Breast epithelium (tissue), 4 donors: ENCODE measurements at places on chromosomes 6 and 20. TPM values are rescaled to one million over a fixed set of nuclear protein-coding genes. Genes with fewer than 3 reads are reported as not detected.

DNA sequence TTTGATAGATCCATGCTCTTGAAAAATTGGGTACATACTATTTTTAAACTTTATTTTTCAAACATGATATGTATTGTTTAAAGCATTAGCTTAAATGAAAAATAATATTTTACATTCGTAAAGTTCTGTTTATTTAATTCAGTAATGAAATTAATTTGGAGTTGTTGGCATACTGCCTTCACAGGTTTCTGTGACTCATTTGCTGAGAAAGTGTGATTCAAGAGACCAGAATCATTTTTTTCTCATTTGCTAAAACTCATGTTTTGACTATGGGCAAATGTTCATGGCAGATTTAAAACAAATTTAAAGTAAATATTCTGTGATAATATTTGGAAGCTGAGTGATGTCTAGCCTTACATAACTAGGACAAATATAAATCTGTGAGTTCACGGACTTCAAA, 230.4 kb downstream of the BCKDHB start:
- no peak for DNase-seq

GRCh38 chr6:4041480-4041879, 37.5 kb downstream of the FAM217A start:
- DNase-seq, result no peak

The ORC3 gene
- total RNA-seq, result 32.6 TPM

The CDK5RAP1 gene
- total RNA-seq, result 21.8 TPM

The LY6G6C gene
- total RNA-seq, result not detected
